Breast epithelium (tissue), 4 donors: ENCODE measurements at places on chromosomes 12 and 14. TPM values are rescaled to one million over a fixed set of nuclear protein-coding genes. Genes with fewer than 3 reads are reported as not detected.

DNA sequence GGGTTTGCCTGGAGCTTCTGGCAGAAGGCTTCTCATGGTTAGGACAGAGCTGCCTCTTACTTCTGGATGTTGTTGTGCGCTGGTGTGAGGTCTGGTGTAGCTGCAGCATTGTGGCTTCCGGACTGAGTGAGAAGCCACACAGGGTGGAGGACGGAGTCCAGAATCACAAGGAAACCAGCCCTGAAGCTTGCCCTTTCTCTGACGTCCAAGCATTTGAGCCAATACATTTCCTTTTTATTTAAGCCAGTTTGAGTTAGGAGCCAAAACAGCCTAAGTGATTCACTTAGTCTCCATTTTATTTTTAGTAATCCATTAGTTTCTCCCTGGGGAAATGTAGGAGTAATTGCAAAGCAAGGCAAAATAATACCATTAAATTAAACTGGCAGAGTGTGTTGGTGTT is 402.4 kb upstream of the RGS6 start:
- H3K27ac ChIP-seq: peak overlapping the region; percentile 19
- no peaks in the 10 kb centered on the region for H3K27me3 ChIP-seq
- no peaks in the 10 kb centered on the region for H3K36me3 ChIP-seq
- H3K4me3 ChIP-seq: peak overlapping the region; percentile 3
- H3K4me1 ChIP-seq: no peaks in the 10 kb centered on the region

DNA sequence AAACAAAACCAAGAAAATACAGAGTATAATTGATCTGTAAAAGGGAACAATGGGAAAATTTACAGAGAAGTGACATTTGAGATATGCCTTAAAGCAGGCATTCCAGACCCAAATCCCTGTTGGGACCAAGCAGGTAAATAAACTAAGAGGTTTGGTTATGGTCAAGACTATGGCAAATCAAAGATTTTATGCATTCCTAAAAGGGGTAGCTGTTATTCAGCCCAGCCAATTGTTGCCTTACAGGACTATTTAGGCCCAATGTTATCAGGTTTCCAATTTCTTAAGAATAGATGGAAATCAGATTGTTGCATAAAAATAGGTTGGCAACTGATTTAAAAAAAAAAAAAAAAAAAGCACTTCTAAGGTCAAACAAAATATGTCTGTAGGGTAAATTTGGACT is 5.3 kb downstream of the DNAI7 start:
- H3K36me3 ChIP-seq: no peaks in the 10 kb centered on the region
- no peak overlapping the region for H3K27ac ChIP-seq
- DNase-seq: no peak
- H3K4me3 ChIP-seq: no peak overlapping the region

GRCh38 chr12:67452119-67452805 is 183.1 kb downstream of the CAND1 start:
- no peak for DNase-seq
- H3K36me3 ChIP-seq: no peaks in the 10 kb centered on the region
- no peaks in the 10 kb centered on the region for H3K4me1 ChIP-seq
- no peak overlapping the region for H3K4me3 ChIP-seq

- H3K4me1 ChIP-seq: no peaks in the 10 kb centered on the region
- no peak overlapping the region for H3K27ac ChIP-seq
- H3K27me3 ChIP-seq: peaks cover 9% of the 10 kb centered on the region
- DNase-seq: no peak
- H3K36me3 ChIP-seq: no peaks in the 10 kb centered on the region
Measured at GRCh38 chr14:106683631-106684030, 1157.2 kb downstream of the TMEM121 start.

GRCh38 chr14:50410071-50410470 is 13.4 kb upstream of the CDKL1 start:
- H3K27ac ChIP-seq: no peak overlapping the region
- no peaks in the 10 kb centered on the region for H3K4me1 ChIP-seq
- H3K27me3 ChIP-seq: no peaks in the 10 kb centered on the region
- DNase-seq: no peak
- H3K4me3 ChIP-seq: no peak overlapping the region
- no peaks in the 10 kb centered on the region for H3K36me3 ChIP-seq

DNA sequence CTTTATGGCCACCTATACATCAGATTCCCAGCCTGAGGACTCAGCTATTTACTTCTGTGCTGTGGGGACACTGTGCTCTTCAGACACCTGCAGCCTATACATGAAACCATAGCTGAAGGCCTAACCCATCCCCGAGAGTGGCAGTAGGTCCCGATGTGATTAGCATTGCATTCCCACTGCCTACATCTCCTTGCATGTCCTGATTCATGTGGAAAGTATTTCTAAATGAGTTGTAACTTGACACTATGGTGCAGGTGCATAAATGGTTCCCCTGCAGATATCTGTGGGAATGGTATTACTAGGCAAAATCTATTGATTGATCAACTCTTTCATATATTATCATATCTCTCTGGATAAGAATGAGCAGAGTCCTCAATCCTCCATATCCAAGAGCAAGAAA is 433.5 kb downstream of the DAD1 start:
- H3K4me3 ChIP-seq: no peak overlapping the region
- no peaks in the 10 kb centered on the region for H3K27me3 ChIP-seq
- H3K27ac ChIP-seq: no peak overlapping the region
- no peaks in the 10 kb centered on the region for H3K4me1 ChIP-seq
- no peak for DNase-seq
- H3K36me3 ChIP-seq: no peaks in the 10 kb centered on the region

DNA sequence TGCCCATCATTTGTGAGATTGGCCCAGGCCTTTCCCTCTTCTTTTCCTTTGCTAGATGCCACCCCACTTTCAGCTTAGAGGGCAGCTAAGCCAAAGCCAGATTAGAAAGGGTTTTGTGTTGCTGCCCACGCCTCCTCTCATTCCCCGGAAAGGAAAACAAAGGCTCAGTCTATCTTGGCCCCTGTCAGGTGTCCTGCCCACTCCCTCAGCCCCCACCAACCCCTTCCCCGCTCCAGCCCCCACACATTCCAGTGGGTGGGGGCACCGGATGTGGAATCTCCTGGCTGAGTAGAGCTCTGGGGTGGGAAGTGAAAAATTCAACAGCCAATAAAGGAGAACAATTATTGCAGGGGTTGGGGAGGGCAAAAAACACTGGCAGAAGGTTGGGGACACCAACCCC is 2.2 kb downstream of the BLOC1S1 start:
- H3K4me1 ChIP-seq: peaks cover 16% of the 10 kb centered on the region
- H3K27ac ChIP-seq: peak overlapping the region; percentile 96
- no peak for DNase-seq
- H3K36me3 ChIP-seq: no peaks in the 10 kb centered on the region
- H3K27me3 ChIP-seq: no peaks in the 10 kb centered on the region
- no peak overlapping the region for H3K4me3 ChIP-seq

DNA sequence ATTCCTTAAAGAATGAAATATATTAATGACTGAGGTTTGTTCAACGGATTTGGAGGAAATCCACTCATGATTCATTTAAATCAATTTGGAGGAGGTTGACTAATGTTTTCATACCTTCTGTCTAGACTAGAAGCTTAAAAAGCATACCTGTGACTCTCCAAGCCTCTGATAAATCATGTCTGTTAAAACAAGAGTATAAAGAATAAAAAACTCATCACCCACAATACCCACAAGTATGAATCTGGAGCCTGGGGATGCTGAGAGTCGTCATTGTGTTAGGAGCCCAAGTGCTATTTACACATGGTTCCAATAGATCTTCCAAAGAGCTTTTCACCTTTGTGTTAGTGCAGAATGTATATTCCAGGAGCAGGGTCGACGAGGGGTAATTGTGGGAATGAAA is 86.8 kb upstream of the ADAMTS20 start:
- no peak overlapping the region for H3K4me3 ChIP-seq
- H3K4me1 ChIP-seq: no peaks in the 10 kb centered on the region
- H3K27ac ChIP-seq: no peak overlapping the region
- no peaks in the 10 kb centered on the region for H3K27me3 ChIP-seq
- DNase-seq: no peak
- no peaks in the 10 kb centered on the region for H3K36me3 ChIP-seq

MARK3 gene
- total RNA-seq: 87.5 TPM

DNA sequence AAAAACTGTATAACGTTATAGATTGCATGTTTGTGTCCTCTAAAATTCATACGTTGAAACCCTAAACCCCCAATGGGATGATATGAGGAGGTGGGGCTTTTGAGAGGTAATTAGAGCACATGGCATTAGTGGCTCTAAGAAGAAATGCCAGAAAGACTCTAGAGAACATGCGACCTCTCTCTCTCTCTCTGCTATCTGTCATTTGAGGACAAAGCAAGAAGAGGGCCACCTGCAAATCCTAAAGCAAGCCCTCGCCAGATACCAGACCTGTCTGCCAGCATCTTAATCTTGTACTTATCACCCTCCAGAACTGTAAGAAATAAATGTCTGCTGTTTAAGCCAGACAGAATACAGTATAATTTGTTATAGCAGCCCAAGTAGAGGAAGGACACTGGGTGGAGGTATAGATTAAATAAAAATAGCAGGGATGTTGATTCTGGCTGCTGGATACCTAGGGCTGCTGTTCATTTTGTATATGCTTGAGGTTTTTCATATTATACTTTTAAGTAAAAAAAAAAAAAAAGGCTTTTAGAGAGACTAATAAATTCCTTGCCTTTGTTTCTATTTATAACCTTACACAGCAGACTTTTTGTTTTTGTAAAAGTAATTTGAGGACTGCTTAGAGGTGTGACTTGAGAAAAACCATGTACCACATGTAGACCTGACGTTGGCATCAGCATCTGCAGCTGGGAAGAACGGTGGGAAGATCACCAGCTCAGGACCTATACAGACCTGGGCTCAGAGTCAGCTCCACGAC is 26.9 kb downstream of the MOK start:
- DNase-seq: no peak
- H3K27me3 ChIP-seq: no peaks in the 10 kb centered on the region
- H3K4me3 ChIP-seq: no peak overlapping the region
- no peak overlapping the region for H3K27ac ChIP-seq
- no peaks in the 10 kb centered on the region for H3K36me3 ChIP-seq

DNA sequence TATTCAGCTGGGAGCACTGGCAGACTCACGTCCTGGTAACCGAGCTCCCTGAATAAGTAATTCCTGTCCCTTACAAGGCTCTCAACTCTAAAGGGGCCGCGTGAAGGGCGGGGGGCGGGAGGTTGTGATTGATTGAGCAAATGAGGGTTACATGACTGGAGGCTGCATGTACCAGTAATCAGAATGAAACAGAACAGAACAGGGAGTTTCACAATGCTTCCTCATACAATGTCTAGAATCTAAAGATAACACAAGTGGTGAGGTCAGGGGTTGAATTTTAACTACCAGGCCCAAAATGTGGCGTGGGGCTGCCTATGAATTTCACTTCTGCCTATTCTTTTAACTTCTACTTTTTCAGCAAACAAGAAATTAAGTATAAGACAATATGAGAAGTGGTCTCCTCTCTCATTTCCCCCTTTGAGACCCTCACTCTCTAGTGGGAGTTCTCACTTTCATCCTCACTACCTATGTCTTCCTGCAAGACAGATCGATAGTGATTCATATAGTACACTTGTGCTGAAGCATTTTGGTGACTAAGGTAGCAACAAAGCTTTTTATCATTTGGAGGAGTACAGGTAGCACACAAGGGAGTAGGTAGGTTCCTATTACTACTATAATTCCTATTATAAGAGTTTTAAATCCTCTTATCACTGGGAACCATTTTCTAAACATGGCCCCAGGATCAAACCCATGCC is 239.8 kb downstream of the KTN1 start:
- DNase-seq: no peak
- no peaks in the 10 kb centered on the region for H3K4me1 ChIP-seq
- H3K4me3 ChIP-seq: no peak overlapping the region
- H3K27ac ChIP-seq: no peak overlapping the region
